ENCODE measurements at places on chromosomes 2 and 18.

GRCh38 chr2:197324801-197325200 is 14.2 kb upstream of the ANKRD44 start:
- no peak for DNase-seq

DNA sequence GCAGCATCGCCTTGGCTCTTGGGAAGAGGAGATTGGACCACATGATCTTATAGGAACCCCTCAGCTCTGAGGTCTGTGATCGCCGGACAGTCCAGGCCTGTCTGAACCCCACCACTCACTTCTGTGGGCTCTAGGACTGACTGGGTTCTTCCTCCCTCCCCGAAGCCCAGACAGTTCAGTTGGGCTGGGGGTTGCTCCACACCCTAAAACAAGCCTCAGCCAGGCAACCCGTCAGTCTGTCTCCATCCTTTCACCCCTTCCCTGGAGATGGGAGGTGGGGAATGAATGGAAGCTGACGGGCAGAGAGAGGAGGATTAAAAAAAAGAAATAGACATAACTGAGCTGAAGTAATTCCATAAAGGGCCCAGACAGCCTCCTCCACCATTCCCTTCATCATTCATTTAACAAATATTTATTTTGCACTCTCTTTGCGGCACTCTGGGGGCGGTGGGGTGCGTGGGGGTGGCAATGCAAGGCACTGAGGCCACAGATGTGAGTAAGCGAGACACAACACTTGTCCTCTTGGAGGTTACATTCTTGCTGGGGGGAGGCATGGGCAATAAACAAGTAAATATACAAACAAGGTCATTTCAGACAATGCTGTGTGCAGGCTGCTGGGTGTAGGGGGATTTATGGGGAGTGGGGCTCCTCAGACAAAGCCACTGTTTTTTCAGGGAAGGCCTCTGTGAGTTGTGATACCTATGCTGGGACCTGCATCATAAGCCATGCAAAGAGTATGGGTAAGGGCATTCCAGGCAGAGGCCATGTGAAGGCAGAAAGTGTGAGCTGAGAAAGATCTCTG is 12.9 kb downstream of the WNT10A start:
- DNase-seq = no peak

- no peak for DNase-seq
Measured at GRCh38 chr2:207219676-207220501, 54.1 kb upstream of the KLF7 start.

- no peak for DNase-seq
Measured at GRCh38 chr2:75801234-75801982, 90.7 kb upstream of the GCFC2 start.

GRCh38 chr18:77505499-77505898 is 255.9 kb downstream of the GALR1 start:
- no peak for DNase-seq

DNA sequence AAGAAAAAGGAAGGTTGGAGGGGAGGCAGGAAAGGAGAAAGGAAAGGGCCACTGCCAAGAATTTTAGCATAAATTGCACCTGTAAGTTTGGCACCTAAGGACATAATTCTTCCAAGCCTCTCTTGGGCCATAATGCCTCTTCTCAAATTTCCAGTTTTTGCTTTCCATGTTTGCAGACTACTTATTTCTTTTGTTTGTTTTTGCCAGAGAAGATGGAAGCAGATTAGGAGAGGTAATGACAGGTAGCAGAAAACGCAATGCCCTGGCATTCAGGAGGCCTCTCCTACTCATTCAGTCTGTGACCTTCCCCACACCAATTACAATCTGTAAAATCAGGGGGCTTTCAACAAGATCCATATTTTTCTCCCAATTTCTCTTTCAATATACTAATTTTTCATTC is 56.8 kb downstream of the MRPL33 start:
- DNase-seq = no peak

GRCh38 chr2:101190747-101191516 is 39.8 kb upstream of the TBC1D8 start:
- DNase-seq = no peak

- DNase-seq = no peak
Measured at GRCh38 chr2:179981085-179981484, 26.0 kb downstream of the CWC22 start.

DNA sequence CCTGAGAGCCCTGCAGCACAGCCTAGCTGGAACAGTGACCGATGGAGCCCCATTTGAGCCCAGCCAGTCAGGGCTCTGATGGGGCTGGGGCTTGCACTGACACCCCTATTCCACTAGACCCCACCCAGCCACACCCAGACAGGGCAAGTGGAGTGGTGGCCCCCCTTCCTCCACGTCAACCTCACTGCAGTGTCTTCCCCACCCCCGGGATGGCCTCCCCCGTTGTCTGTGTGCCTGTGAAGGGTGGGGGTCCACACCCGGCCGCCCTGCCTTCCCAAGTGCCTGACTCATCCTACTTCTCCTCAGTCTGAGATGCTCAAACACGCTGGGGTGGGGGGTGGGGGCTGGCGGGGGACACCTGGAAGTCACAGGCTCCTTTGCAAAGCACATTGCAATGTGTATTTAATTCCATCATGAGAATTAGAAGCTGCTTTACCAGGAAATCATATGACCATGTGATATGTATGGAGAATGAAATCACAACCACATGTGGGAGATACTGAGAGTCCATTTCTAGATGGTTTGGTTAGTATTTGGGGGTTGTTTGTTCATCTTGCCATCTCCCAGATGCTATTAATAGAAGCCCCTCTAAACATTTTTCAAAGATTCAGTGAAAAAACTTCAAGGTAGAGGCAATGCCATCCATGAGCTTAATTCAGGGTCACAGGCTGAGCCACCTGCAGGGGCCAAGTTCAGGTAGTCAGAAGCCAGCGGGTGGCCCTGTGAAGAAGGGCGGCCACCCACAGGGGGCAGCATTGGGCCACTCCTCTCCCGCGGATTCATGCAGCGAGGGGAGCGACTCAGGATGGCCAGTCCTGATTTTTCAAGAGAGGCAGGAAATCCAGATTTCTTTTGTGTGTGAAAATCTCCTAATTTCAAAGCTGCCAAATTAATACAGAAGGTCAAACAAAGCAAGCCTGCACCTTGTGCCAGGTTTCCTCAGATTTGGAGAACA is 22.7 kb upstream of the GMPPA start:
- peak; percentile 86 for DNase-seq

DNA sequence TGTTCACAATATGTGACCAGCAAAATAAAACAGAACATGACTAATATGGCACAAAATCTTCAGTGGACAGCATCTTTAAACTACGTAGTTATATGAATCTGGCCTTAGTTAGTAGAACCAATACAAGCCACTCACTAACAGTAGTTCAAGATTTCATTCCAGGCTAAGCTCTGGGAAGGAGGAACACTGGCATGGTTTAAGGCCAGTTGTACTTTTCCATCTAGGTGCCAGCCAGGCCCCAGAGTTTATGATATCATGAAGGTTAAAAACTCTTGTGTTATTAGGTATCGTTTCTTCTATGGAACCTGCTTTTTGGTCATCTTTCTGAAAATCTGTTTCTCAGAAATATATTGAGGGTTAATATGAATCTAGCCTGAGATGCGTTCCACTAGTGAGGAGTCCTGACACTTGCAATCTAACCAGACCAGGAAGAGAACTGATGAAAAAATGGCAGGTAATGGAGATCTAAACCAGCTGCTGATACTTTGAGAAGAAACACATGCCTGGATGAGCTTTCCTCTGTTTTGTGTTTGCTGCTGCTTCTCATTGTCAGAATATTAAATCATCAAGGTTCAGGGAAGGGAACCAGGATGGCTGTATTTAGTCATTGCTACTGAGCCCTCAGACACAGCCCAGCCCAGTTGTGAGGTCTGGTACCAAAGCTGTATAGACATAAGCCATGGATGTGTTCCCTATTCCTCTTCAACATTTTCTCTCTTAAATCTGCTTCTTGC is 182.8 kb upstream of the SETBP1 start:
- DNase-seq = no peak

- DNase-seq = no peak
Measured at GRCh38 chr2:203751685-203752271, 45.3 kb downstream of the CD28 start.

DNA sequence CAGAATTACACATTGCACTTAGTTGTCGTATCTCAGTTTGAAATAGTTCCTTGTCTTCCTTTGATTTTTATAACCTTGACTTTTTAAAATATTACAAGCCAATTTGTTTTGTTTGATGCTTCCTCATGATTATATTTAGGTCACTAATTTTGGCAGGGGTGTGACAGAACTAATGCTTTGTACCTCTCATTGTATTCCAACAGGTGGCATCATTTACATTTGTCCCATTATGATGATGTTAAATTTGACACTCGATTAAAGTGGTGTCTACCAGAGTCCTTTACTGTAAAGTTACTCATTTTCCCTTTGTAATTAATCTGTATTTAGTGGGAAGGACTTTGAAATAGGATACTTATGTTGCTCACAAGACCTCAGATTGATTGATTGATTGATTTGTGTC is 21.5 kb upstream of the MFSD2B start:
- no peak for DNase-seq

DNA sequence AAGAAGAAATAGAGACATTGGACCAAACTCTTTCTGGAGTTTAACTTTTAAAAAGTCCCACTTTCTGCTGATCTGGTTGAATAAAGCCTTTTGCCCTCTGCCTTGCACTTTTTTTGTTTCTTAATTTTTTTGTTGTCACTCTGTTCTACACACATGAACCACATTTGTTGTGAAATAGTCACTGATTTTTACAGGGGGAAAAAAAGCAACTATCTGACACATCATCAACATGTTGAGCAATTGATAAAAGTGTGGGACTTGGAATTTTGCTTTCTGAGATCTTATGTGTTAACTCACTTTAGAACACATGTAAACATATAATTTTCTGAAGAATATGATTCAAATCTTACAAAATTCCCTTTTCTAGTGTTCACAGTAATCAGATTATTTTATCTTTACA is 414.8 kb upstream of the FIGN start:
- DNase-seq = no peak

- DNase-seq = peak; percentile 52
Measured at GRCh38 chr2:109528811-109529501, 84.8 kb downstream of the SEPTIN10 start.

GRCh38 chr2:171540437-171540836 is 18.2 kb downstream of the CYBRD1 start:
- DNase-seq = no peak

DNA sequence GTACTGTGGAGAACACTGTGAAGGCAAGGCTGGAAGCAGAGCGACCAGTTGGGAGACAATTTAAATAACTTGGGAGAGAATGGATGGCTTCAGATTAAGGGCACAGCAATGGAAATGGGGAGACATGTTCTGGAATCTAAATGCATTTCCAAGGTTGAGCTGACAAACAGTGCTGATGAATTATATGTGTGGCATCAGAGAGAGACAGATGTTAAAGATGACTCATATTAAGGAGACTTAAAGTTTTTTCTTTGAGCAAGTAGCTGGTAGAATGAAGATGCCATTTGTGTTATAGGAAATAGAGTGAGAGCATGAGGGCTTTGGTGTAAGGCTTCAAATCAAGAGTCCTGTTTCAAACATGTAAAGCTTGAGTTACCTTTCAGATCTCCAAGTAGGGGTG is 441.8 kb downstream of the SETBP1 start:
- no peak for DNase-seq

DNA sequence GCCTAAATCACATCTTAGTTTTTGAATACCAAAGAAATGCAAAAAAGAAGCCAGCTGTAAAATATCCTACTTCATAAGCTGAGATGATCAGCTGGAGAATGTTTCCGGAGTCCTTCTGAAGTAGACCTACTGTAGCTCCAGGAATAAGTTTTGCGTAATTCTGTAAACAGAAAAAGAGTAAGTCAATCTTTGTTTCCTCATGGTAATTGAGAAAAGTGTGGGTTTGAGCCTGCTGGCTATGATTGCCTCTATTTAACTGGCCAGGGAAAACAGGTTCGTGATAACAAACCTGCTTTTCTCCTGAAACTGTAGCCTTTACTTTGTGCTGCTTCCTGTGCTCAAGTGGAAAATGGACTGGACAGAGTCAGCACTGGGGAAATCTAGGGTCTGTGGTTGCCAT is 58.2 kb downstream of the ITGB6 start:
- DNase-seq = no peak

- DNase-seq = peak; percentile 80
Measured at GRCh38 chr2:30147196-30147714, 448 bp downstream of the YPEL5 start.

DNA sequence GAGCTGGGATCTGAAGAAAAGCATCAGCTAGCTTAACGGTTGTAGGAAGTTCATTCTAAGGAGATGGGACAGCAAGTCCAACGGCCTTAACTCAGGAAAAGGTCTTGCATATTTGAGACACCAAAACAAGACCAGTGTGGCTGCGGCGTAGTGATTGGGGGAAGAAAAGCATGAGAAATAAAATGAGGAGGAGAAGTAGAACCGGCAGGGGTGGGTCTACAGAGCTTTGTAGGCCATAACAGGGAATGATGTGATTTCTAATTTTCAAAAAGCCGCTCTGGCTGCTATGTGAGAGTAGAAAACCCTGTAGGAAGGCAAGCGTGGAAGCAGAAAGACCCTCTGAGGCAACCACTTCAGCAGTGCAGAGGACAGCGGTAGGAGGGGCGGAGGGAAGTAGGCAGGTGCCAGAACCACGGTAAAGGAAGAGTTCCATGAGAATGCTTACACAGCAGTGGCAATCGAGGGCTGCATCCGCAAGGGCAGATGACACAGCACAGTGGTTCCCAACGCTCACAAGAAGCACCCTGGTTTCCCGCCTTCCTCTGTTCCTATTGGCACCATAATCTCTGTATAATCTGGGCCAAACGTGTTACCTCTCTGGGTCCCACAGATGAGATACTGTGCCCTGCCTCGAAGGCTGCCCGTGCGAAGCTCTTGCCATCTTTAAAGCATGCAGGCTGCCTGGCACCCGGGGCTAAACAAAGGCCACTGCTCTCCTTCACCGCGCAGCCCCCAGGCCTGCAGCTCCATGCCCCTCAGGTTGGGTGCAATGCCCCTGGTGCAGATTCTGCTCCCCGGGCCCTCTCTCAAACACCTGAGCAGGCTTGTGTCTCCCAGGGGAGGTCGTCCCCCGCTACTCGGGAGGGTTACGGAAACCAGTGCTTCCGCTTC is 795 bp downstream of the ANKRD39 start:
- DNase-seq = no peak

DNA sequence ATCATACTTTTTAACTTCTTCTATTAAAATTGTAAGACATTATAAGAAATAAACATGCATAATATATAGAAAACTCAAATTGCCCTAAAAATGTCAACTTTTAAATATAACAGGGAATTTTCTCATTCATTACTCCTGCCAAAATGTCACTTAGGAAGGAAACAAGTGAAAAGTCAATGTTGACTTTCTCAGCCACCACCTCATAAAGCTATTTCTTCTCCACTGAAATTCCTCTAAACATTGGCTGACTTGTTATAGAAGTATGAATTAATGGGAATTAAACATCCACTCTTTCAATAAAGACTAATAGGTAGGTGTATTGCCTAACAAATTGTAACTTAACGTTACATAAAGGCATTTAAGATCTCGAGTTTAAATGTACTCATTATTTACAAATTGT is 499.7 kb upstream of the SYT4 start:
- no peak for DNase-seq

DNA sequence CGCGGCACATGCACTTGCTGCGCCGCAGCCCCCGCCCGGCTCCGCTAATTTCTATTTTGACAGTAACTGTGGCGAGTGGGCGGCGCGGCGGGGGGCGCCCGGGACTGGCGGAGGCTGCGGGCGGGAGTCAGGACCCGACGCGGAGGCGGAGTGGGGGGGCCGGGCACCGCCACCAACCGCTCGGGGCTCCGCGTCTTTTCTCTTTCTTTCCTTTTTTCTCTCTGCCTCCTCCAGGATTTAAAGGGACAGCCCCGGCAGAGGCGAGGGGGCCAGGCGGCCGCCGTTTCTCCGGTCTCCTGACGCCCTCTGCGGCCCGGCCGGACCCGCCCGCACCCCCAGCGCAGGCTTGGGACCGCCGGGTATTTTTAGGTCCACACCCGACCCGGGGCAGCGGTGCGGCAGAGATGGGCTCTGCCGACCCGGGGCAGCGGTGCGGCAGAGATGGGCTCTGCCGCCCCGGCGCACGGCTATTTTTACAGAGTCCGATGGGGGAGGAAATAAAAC is 460 bp upstream of the ZBTB7C start:
- peak; percentile 82 for DNase-seq

All from upper lobe of right lung (tissue), 1 donor.